IMR-90 (cell line): ENCODE measurements at places on chromosomes 7 and 10.

GRCh38 chr7:99478464-99479440 is 6.1 kb downstream of the ZNF789 start:
- DNase-seq: no peak

DNA sequence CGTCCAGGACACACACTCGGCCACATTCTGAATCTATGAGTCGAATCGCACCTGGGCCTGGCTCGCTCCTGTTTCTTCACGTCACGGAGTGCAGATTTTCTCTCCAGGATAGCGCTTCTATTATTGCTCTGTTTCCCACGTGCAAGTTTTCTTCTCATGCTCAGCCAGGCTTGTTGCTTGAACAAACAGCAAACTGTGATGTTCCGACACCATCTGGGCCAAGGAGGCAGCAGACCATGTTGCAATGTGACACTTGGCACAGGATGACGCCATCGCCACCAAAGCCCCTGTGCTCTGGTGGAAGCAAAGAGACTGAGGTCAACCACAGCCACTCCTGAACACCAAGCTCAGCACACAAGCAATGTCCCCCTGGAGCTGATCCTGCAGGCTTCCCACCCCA is 507.1 kb upstream of the ADARB2 start:
- no peak for DNase-seq

- no peak for DNase-seq
Measured at GRCh38 chr7:16562456-16563220, 36.0 kb downstream of the LRRC72 start.

DNA sequence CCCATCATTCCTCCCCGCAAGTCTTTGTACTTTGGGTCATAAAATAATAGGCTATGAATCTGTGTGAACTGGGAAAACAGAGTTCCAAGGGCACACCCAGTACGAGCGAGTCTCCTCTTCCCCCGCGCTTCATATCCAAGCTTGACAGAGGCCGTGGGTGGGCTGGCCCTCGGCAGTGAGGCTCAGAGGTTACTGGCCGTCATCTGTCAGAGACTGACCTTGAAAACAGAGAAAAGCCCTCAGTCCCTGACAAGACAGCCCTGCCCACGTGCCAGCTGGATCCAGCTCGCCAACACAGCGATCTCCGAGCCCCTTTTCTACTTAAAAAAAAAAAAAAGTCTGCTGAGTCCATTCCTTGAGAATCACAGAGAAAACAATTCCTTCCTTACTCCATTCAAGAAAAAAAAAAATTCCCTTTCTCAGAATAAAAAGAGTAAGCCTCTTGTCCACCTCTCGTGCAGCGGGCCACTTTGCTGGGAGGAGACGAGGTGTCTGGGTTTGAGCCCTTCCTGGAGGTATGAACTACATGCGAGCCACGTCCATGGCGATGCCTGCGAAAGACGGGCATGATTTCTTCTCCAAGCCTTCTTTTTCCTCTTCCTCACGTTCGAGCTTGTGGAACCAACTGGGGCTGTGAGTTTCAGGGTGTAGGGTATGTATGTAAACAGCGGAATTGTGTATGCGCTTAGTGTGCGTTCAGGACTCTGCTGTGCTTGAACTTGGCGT is 744 bp upstream of the BICC1 start:
- DNase-seq: peak; percentile 43

DNA sequence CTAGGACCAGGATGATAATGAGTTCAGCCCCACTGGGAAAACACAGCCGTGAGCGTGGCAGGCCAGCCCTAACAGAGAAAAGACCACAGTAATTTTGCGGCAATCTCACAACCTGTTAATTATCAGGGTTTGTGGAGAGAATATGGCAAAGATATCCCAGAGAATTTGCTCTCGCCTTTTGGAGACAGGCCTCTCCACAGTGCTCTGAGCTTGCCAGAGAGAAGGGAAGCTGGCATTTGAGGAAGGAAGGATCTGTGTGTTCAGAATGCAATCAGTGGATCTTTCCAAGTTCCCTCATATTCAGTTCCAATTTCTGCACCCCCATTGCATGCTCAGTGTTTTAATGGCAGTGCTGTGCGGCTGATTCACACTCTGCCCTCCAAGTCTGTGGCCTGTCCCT is 60.2 kb downstream of the PLPP4 start:
- no peak for DNase-seq

- DNase-seq: no peak
Measured at GRCh38 chr7:40403703-40404476, 269.1 kb downstream of the SUGCT start.

GRCh38 chr10:79923145-79923544 is 25.8 kb downstream of the SFTPD start:
- DNase-seq: no peak

GRCh38 chr10:126016156-126016805 is 119.9 kb downstream of the FANK1 start:
- DNase-seq: no peak
